Stimulated activated CD8-positive, alpha-beta memory T cell treated with anti-CD3 and anti-CD28 coated beads, Interleukin-7, amount 100 ng/mL, for 1 hour (primary cell): ENCODE measurements at places on chromosomes 6 and 20.

- no peak for DNase-seq
Measured at GRCh38 chr20:49279677-49280462, 2.0 kb upstream of the ZNFX1 start.

DNA sequence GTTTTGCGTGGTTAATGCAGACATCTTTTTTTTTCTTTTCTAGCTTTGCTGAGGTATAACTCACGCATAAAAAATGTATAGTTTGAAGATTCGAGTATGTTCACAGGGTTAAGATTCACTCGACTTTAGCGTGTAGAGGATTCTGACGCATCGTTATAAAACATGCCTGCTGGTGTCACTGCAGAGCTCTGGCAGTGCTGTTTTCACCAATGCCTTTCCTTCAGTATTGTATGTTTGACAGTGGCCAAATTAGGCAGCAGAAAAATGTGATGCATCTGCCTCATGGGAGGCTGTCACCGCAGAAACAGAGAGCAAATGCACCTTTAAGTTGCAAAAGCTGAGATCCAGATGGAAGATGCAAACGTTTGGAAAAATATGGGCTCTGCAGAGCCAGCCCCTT, 18.0 kb upstream of the SIRPB2 start:
- no peak for DNase-seq

GRCh38 chr6:153618371-153619322, 420.4 kb upstream of the OPRM1 start:
- no peak for DNase-seq

- no peak for DNase-seq
Measured at GRCh38 chr20:43392561-43392960, 65.1 kb upstream of the SRSF6 start.

GRCh38 chr6:106025655-106026054, 60.5 kb upstream of the PRDM1 start:
- no peak for DNase-seq

GRCh38 chr6:162680367-162680766, 47.2 kb downstream of the PRKN start:
- no peak for DNase-seq

DNA sequence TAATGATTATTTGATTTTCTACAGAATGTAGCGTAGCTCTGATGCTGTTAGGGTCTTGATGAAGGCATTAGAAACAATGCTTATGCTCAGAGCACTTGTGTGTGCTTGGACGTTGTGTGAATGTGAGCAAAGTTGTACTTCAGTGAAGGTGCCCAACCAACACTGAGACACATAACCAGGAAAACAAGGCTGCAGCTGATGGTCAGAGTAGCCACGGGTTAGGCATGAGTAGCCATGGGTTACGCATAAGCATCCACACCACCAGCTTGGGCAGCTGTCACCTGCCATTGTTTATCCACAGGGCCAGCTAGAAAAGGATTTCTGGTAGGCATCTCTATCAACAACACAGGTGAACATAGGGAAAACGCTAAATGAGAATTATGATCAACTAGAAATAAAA, 326.6 kb downstream of the NRN1 start:
- no peak for DNase-seq

DNA sequence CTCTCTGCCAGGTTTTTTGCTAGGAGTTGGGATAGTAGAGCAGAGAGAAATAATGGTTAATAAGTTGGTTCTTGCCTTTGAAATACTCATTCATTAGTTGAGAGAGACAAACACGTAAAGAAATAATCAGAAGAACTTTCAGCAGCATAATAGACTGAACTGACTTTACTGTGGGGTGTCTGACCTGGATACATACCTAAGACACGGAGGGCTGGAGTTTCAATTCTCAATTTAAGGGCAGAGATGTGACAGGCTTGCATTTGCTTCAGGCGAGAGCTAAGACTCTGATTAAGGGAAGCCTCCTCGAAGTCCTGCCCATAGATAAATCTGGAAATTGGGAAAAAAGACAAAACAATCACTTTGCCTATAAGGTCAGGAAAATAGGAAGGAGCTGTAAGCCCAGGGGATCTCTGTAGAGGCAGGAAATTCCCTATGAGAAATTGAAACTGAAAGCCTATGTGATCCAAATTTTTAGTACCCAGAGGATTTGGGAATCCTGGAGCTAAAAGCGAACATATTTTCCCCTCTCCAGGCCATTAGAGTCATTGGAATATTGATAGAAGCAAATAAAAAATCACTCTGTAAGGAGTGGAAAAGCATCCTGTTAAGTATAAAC, 276.8 kb downstream of the PHACTR1 start:
- no peak for DNase-seq

DNA sequence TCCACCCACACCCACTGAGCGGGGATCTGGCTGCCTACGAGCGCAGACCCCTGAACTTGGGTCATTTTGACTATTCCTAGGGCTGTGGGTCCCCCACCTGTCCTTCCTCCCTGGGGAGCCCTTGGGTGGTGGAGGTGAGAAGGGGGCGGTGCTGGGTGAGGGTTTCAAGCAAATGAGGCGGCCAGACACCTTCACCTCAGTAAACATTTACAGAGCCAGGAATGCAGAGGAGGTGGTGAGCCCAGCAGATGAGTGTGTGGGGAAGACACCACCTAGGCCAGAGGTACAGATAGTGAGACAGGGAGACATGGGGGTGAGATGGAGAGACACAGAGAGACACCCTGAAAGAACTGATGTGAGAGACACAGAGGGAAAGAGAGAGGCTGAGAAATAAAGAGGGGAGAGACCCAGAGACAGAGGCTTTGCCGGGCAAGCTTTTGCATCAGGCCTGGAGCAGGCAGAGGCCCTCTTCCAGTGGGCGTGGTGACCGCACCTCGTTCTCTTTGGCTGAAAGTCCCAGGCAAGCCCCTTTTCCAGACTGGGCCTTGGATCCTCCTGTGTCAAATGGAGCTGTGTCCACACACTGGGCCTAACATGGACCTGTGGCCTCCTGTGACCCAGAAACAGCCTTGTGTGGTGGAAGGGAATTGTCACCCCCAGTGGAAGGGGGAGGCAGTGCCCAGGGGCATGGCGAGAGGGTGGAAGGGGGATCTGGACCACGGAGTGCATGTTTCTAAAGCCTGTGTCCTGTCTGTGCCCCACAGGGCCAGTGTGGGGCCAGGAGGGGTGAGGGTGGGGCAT, 29.7 kb downstream of the CEBPB start:
- DNase-seq: no peak

- no peak for DNase-seq
Measured at GRCh38 chr20:687468-688203, 12.0 kb upstream of the SCRT2 start.

GRCh38 chr20:37387519-37388269, 41.8 kb downstream of the SRC start:
- DNase-seq: no peak

GRCh38 chr6:18234564-18234963, 29.8 kb downstream of the DEK start:
- no peak for DNase-seq

DNA sequence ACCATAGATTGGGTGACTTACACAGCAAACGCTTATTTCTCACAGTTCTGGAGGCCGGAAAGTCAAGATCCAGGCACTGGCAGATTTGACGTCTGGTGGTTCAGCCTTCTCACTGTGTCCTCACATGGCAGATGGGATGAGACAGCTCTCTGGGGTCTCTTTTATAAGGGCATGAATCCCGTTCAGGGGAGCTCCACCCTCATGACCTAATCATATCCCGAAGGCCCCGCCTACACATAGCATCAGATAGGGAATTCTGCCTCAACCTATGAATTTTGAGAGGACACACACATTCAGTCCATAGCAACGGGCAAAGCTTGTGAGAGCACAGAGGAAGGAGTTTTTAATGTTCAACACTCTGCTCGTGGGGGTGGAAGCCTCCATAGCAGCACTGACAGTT, 27.5 kb downstream of the DAAM2 start:
- no peak for DNase-seq

- DNase-seq: no peak
Measured at GRCh38 chr20:24771542-24772061, 177.5 kb upstream of the CST7 start.

GRCh38 chr20:49985157-49985556, 2.4 kb downstream of the SNAI1 start:
- DNase-seq: no peak

GRCh38 chr6:141123049-141123448, 1009.7 kb upstream of the GJE1 start:
- no peak for DNase-seq

- DNase-seq: no peak
Measured at GRCh38 chr6:99838607-99839006, 155.4 kb downstream of the MCHR2 start.

DNA sequence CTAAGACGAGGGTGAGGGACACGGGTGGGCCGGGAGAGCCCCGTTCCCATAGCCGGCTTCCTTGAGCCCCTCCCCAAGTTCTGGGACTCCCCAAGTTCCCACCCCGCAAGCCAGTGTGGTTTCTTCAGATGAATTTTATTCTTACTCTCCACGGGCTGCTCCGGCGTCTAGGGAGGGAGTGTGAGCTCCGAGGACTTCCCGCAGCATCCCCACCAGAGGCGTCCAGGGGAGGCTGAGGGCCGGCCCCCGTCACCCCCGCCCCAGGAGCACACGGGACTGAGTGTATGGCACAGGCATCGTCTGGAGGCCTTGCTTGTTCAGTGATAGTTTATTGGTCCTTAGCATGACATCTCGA, 10.0 kb upstream of the SLC4A11 start:
- no peak for DNase-seq

- DNase-seq: no peak
Measured at GRCh38 chr6:146909376-146909775, 294.8 kb upstream of the STXBP5 start.

DNA sequence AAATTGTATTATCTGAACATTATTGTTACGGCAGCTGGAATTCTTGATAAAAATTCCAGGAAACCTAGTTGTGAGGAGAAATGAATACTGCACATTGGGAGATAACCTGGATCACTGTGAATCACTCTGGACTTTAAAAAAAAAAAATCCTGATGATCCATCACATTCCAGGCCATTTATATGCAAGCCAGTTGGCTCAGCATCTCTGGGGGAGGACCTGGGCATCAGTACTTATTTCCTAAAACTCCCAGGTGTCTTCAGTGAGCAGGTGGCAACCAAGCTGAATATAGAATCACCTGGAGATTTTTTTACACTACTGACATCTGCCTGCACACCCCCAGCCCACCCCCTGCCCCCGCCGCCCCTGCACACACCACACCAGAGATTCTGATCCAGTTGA, 39.1 kb upstream of the SIRT5 start:
- no peak for DNase-seq

DNA sequence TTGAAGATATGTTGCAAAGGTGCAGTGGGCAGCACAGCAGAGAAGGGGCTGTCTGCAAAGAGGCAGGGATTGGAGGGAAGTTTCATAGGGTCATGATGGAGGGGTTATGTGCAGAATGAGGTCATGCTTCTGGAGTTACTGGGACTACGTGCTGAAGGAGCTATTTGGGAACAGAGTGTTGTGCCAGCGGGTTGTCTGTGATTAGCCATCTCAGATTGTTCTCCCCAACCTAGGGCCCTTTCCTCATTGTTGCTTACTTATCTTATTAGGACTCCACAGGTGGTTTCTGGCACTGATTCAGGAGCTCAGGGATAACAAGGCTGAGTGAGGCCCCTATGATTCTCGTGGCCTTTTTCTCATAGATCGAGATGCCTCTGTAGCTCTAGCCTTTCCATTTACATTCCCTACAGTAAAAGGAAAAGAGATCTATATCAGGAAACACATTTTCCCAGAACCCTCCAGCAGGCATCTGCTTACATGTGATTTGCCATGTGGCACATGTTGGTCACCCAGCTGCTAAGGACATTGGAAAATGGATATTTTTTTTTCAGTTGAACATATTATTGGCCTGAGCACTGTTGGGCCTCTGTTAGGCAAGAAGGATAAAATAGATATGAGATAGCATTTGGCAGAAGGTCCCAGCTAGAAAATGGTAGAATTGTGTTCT, 429.6 kb upstream of the PLCB4 start:
- no peak for DNase-seq

- DNase-seq: peak; percentile 59
Measured at GRCh38 chr20:31822421-31823330, 3.5 kb downstream of the MYLK2 start.

GRCh38 chr6:52419809-52420667, at the start of gene EFHC1:
Gene EFHC1 (plus strand): TSS chr6:52420342. CDS start chr6:52420411, 69 bp downstream.
- peak; percentile 96 for DNase-seq

- no peak for DNase-seq
Measured at GRCh38 chr6:140393665-140394540, 1019.5 kb upstream of the CITED2 start.

GRCh38 chr6:154605178-154605881, 94.8 kb upstream of the CNKSR3 start:
- DNase-seq: no peak

DNA sequence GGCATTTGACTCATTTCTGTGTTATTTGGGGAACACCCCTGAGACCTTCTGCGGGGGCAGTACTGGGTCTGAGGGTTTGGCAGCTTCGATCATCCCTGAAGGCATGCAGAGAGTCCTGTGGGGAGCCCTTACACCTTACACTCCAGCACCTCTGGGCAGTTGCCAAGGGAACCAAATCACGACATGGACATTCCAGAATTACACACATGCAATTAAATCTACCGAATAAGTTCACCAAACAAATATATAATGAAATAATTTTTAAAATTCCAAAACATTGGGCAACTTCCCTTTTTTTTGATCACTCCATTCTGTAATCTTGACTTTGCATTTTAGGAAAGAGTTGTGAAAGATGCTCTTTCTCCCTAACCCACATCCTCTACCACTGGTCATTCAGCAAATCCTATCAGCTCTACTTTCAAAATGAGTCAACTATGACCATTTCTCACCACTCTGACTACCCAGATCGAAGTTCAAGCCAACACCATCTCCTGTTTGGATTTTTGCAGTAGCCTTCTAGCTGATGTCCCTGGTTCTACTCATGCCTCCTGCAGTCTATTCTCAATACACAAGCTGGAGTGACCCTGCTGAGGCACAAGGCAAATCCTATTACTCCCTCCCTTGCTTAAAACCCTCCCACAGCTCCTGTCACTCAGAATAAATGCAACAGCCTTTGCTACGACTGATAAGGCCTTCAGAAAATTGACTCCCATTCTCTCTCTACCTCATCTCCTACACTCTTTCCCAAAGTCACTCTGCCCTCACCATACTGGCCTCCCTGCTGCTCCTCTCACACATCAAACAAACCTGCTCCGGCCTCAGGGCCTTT, 533.3 kb downstream of the HACE1 start:
- DNase-seq: no peak

DNA sequence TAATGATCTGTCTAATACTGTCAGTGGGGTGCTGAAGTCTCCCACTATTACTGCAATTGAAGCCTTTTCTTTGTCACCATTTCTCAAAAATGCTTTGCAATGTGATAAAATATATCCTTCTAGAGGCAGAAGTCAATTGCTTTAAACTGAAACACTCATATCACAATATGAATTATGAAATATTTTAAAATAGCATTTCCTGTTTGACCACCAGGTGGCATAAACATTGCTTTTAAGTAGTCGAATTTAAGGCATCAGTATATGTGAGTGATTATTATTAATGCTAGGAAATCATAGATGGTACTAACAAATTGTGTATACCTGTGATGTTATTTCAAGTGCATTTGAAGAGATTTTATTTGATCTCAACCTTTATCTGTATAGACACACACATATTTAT, 87.5 kb downstream of the MEI4 start:
- no peak for DNase-seq
